GM06990 (cell line): ENCODE measurements at places on chromosomes 5 and 9.

GRCh38 chr9:70954596-70955143 is 166.8 kb downstream of the TRPM3 start:
- DNase-seq = no peak

DNA sequence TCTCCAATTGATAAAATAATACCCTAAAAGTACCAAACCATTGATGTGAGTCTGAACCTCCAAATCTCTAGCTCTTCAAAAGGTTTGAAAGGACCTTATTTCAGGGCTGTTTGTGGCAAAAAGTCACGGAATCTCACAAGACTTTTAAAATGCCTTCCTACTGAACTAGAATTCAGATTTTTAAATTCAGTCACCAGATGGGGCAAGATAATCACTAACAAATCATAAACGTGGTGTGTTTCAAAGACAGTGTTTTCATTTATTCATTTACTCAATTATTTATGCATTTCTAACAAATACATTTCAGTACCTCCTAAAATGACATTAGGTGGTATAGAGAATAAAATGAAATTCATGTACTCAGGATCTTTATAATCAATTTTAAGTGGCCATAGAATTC is 68.2 kb upstream of the SMC2 start:
- no peak for DNase-seq

DNA sequence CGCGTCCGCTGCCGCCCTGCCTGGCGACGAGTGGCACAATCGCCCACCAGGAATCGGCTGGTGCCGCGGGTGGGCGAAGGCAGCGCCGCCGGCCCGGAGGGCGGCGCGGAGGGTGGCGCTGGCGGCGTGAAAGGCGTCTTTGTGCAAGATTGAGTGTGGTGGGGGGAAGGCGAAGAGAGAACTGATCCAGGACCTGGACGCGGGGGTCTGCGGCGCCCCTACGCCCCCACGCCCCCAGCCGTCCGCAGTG is 4.6 kb upstream of the RGMB start:
- no peak for DNase-seq

GRCh38 chr5:39302472-39302871 is 61.8 kb downstream of the C9 start:
- DNase-seq = peak; percentile 5

GRCh38 chr9:135776893-135777622 is 75.1 kb downstream of the KCNT1 start:
- no peak for DNase-seq

GRCh38 chr9:108012886-108013665 is 523.5 kb upstream of the KLF4 start:
- DNase-seq = no peak

- DNase-seq = no peak
Observed at GRCh38 chr5:67395790-67396418, 199.3 kb upstream of the CD180 start.

DNA sequence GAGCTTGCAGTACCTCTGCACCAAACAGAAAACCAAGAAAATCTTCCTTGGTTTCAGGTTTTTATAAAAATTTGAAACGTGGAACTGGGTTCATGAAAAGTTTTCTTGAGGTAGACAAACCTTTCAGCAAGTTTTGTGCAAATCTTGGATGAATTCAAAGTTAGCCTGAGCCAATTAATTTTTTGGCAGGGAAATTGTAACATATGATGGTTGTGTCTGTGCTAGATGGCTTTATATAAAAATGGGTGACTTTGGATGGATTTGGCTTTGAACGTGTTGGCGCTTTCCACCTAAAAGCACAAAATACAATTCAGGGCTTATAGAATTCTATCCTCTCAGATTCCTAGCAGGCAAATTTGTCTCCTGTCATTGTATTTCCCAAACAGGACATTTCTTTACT is 524.4 kb downstream of the CAAP1 start:
- DNase-seq = no peak

DNA sequence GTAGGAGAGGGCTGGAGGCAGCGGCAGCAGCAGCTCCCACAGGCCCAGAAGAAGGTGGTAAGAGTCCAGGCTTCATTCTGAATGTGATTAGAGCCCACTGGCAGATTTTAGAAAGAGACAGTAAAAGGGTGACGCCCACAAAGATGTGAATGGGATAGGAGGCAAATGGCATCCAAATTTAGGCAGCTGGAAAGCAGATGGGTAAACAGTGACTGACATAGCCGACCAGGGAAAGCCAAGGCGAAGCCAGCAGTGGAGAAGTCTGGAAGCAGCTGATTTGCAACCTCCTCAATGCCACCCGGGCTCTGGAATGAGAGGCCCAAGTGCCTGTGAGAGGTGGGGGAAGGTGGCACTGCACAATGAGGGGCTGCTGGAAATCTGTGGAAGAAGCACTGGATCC is 103.3 kb downstream of the C5orf15 start:
- no peak for DNase-seq

DNA sequence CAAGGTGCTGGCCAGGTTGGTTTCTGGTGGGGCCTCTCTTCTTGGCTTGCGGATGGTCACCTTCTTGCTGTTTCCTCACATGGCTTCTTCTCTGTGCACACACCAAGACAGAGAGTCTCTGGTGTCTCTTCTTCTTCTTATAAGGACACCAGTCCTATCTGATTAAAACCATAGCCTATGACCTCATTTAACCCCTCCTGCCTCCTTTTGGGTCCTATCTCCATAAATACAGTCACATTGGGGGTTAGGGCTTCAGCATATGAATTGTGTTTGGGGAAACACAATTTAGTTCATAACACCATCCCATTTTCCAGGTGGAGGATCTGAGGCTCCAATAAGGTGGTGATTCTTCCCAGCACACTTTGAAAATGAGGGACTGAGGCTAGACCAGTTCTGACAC is 80.4 kb downstream of the SPRY4 start:
- DNase-seq = no peak

DNA sequence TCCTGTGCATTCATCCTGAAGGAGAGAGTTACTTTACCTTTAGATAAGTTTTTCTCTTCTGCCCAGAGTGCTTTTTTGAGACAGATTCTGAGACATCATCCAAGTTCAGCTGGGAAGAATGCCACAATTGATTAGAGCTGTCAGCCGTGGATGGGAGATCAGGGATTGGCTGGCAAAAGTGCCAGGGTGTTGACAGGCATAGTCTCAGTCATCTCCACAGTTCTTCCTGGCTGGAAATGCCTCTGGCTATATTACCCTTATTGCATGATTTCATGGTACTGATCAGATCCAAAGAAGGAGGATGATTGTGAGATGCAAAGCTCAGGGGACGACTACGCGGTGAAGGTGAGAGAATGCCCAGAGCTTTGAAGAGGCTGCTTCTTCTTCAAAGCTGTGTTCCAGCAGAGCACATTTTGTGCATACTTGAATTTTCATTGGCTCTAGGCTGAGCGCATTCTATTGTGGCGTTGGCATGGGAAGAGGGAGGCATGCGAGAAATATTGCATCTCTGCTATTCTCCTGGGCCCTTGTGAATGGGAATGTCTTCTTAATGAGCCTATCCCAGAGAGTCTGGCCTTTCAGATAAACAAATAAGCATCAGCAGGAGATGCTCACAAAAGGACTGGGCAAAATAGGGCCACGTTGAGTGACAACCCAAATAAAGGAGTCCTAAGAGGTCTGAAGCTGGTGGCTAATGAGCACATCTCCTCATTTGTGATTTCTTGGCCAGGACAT is 82.1 kb downstream of the GRIA1 start:
- DNase-seq = no peak

DNA sequence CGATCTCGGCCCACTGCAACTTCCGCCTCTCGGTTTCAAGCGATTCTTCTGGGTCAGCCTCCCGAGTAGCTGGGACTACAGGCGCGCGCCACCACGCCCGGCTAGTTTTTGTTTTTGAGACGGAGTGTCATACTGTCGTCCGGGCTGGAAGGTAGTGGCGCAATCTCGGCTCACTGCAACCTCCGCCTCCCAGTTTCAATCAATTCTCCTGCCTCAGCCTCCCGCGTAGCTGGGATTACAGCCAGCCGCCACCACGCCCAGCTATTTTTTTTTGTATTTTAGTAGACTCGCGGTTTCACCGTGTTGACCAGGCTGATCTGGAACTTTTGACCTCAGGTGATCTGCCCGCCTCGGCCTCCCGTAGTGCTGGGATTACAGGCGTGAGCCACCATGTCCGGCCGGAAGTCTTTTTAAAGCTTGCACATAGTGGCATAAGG is 1.2 kb downstream of the SMC5 start:
- no peak for DNase-seq

DNA sequence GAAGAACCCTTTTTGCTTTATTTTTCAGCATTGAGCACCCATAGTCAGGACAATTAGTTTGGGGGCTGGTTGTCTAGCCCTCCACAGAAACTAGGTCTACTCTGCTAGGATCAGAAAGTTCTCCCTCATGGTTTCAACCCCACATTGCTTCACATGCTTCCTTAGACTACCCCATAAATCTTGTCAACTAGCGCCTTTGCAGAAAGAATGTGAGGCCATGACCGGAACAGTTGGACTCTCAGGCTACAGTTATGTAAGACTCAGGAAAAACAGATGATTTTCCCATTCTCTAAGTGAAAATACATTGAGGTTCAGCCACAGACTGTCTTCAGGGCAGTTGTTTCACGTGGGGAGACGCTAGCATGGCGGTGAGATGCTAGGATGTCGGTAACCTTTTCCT is 255.6 kb downstream of the NR3C1 start:
- DNase-seq = no peak

DNA sequence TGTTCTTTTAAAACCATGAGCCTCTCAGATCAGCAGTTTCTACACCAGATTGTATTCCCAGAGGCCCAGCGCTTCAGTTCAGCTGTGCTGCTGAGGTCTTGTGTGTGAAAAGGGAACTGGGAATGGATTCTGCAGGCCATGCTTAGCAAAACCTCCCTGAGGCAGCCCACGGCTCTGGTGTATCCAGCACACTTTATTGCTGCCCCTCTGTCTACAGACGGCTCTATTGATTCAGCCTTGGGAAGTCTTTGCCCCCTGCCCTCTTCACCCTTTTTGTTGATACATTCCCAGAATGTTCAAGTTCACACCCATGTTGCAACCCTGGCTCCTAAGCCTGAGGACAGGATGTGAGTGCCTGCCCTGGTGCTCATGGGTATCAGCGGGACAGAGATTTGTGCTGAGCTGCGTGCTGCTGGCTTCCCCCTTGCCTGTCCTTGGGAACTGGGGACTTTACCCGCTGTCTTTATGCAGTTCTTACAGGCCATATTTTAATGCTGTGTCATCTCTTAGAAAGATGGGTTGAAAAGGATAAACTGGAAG is 37.3 kb downstream of the ARHGAP26 start:
- DNase-seq = no peak

DNA sequence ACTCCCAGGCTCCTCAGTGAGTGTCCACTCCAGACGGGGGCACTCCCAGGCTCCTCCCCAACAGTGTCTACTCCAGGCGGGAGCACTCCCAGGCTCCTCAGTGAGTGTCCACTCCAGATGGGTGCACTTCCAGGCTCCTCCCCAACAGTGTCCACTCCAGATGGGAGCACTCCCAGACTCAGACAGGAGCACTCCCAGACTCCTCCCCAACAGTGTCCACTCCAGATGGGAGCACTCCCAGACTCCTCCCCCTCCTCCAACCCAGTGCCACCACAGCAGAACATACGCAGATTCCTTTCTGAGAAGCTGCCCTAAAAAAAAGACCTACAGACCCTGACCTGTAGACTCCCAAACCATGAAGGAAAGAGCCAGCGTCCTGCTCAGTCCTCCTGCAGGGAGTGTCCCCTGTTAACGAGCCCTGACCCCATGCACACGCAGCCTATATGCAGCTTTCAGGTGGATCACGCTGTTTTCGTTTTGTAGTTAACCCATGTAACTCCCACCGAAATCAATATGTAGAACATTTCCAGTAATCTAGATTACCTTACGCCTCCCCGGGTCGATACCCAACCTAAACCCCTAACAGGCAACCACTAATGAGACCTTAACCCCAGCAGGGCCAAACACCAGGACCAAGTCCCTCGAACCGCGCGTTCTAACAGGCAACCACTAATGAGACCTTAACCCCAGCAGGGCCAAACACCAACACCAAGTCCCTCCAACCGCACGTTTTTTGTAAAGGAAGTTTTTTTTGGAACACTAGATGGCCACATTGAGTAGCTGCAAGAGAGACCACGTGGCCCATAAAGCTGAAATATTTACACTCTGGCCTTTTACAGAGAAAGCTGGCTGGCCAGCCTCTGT is 15.7 kb downstream of the PNPLA7 start:
- no peak for DNase-seq

- no peak for DNase-seq
Observed at GRCh38 chr5:179212870-179213269, 132.4 kb downstream of the ADAMTS2 start.

- no peak for DNase-seq
Observed at GRCh38 chr5:60196385-60197113, 303.0 kb upstream of the PDE4D start.

GRCh38 chr9:104606152-104606551 is 725 bp upstream of the OR13C2 start:
- DNase-seq = no peak

DNA sequence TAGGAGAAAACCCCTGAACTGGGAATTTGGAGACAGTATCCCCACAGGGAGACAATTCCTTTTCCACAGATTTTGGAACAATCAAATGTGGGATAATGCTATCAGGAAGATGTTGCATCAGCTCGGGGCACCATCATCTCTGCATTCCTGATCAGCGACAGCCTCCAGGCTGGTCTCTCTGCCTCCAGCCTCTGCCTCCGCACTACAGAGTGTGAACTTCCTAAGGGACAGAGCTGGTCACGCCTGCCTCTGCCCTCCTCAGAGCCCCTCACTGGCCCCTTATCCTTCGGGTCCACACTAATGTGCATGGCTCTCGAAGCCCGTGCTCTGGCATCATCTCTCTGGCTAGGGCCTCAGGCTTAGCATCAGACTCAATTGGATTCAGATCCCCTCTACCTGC is 8.6 kb downstream of the FOXI1 start:
- DNase-seq = no peak

DNA sequence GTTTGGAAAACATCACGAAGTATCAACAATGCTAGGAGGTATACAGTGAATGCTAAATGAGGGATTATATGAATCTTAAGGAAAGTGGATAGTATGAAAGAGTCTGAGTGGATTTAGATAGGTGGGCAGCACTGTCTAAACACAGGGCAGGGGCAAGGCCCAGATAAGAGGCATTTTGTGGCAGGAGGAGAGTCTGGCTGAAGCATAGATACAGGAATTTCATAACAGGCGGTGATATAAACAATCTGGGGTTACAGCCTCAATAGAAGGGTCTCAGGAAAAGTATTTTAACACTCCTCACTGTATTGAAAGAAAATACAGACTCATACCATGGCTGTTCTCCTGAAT is 96.9 kb downstream of the PLPP1 start:
- no peak for DNase-seq

DNA sequence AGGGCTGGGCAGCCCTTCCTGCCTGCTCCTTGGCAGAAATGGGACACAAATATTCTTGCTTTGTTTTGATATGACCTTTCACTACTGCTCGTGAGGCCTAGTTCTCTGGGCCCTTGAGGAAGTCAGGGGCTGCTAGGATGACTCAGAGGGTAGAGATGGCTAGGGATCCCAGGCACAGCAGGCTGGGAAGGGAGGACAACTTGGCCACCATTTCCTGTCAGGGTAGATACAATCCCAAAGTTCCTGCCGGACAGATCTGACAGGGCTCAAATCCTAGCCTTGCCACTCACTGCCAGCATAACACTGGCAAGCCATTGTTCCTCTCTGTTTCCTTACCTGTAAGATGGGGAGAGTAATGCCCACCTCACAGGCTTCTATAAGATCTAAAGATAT is 31.7 kb upstream of the MEIKIN start:
- no peak for DNase-seq
